ENCODE measurements at places on chromosomes 13 and 19.

- DNase-seq: no peak
Observed at GRCh38 chr13:106905380-106906162, 337.6 kb upstream of the ARGLU1 start.

GRCh38 chr19:4431808-4432674 is 25.6 kb downstream of the UBXN6 start:
- no peak for DNase-seq

DNA sequence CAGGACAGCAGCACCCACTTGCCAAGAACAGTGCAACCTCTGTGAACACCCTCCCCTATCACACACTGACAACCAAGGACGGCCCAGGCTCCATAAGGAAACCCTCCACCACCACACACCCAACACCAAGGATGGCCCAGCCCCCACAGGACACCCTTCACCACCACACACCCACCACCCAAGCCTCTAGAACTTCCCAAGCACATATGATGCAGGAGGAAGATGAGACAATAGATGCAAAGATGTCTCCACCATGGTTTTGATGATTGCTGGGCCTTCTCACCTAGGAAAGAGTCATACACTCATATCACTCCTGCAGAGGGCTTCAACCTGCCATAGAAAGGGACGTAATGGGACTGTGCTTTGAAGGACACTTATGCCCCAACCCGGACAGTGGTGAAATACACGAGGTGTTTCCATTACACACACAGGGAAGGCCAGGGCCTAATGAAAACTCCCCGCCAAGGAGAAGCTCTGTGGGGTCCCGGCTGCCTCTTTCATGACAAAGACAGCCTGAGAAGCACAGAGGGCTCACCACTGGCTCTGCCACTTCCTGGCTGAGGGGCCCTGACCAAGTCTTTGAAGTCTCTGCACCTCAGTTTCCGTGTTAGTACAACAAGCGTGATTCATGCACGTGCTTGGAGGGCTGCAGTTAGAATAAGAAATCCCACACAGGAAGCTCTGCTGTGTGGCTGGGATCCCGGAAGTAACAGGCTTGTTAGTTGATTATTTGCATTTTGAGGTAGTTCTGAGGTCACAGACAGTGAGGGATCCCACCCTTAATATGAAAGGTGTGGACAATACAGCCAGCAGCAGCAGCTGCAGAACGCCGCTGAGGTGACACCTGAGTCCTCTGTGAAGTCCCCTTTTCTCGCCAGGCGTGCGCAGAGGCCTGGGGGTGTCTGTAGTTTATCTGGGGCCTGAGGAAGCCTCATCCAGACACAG is 61.9 kb upstream of the ATP12A start:
- peak; percentile 48 for DNase-seq

DNA sequence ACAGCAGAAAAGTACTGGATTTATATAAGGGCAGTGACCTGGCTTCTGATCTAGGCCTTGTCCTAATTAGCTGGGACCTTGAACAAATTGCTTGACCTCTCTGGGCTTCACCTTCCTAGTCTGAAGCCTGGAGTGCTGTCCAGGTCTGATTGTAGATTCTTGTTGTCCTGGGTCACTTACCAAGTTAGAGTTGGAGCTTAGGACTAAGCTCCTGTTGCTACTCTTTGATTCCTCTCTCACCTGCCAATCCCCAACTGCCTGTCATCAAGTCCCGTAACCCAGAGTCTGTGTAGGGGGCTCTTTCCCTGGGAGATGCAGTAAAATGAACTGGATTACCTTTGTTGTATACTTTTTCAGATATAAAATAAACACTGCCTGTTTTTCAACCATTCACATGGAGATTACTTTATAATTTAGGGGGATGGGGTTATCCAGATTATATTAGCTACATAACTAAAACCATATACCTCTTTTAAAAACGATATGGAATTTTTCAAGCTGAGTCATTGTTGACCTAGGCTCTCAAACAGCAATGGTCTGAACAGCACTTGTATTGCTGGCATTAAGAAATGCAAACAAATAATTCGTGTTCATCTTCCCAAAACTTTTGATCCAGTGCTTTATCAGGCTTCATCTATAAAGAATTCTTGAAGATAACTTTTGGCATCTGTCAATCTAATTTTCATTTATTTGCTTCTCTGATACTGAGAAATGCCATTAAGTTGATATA is 5.8 kb downstream of the ARHGAP35 start:
- no peak for DNase-seq

DNA sequence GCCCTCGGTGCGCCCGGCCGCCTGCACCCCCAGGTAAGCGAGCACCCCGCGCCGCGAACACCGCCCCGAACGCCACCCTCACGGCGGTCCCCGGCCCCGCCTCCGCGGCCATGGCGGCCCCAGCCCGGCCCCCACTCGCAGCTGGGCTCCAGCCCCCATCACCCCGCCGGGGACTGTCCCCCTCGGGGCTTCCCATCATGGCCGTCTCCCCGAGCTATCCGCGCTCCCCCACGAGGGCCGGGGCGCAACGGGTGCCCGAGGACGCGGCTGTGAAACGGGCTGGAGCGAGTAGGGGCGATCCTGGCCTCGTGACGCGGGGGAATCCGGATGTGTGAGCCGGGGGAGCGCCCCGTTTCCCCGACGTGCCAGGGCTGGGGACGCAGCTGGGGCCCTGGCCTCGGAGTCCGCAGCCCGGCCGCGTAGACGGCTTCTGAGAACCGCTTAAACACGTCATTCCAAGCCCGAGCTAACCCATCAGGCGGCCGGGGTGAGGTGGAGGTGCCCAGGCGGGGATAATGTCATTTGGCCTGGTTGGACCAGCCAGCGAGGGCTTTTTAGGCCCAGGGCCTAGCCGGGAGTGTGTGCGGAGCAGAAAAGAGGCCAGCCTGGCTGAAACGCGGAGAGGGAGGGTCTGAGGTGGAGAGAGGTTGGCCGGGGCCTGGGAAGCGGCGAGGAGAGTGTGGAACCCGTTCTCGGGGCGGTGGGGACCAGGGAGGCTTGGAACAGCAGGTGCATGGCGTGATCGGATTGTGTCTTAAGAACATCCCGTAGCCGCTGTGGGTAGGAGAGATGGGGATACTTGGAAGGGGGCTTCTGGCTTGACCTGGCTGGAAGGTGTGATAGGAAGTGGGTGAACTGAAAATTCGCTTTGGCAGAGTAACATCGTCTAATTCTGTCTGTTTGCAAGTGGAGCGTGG is 550 bp downstream of the CERS4 start:
- peak; percentile 52 for DNase-seq

- DNase-seq: no peak
Observed at GRCh38 chr19:1254081-1254527, 5.7 kb downstream of the MIDN start.

DNA sequence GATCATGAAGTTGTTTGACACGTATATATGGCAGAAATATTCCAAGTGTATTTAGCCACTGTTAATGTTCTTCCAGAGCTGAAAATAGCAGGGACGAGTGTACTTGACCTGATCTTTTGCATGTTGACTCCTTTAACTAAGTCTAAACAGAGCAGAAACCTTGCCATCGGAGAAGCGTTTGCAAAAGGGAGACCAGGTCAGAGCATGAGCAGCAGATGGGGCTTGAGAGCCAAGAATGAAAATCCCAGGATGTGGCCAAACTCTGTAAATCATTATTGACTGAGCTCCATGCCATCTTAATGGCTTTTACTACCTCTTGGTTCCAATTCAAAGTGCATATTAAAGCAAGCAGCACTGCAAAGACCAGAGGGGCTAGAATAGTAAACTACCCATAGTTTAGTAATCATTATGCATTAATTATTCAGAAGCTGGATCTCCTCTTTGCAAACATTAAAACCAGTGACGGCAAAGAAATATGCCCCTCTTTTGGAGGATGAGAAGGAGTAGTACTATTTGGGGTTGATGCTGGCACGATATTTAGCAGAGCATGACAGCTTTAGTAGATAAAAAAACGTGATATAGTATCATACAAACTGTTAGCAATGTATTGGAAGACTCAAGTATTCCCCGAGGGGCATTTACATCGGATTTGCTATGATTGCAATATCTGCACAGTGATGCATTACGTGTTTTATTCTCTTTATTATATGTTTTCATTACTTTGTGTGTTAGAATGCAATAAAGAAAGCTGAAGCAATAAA is 55.7 kb downstream of the FAM216B start:
- DNase-seq: no peak

- no peak for DNase-seq
Observed at GRCh38 chr13:73224703-73225102, 165.9 kb downstream of the KLF5 start.

GRCh38 chr19:41261474-41262190 is 2.5 kb upstream of the HNRNPUL1 start:
- no peak for DNase-seq

DNA sequence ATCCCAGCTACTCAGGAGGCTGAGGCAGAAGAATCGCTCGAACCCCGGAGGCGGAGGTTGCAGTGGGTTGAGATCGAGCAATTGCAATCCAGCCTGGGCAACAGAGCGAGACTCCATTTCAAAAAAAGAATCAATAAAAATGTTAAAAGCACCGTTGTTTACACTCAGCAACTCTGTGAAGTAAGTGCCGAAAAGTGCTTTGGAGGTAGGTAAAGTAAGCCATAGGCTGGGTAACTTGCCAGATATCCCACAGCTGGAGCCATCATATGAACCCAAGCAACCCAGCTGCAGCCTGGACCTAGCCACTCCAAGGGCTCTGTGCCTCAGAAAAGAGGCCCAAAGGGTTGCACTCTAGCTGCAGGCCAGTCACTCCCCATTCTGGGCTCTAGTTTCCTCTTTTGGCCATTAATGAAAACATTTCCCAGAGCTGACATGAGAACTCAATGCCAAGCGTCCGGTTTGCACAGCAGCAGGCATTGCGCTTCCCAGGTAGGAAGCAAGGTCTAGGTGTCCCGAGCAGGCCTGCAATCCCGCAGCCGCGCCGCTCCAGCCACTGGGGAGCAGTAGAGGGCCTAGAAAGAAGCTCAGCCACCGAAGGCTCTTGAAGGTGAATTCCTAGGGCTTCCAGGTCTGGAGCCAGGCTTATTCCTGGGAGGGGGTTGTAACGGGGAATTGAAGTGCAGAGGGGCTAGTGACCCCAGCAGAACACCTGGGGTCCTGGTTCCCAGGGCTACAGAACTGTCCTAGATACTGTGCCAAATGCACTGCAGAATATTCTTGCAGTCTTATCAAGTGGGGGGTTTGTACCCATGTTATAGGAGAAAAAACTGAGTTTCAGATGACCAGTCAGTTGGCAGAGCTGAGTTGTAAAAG is 4.1 kb upstream of the CD79A start:
- DNase-seq: peak; percentile 70

DNA sequence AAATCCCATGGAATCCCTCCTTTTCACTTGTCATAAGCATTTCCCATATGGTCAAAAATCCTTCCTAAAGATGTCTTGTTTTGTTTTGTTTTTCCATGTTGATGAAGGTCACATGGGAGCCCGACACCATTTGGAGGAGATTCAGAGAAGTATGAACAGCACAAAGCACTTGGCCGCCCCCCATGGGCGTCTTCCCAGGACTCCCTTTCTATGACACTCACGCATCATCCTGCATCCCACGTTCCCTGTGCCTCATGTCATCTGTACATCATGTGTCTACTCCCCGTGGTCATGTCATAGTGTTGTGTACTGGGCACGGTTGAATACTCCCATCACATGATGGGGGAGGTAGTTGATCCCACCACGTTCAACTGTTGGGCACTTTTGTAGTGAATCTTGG is 2.0 kb downstream of the ZSCAN1 start:
- DNase-seq: no peak

DNA sequence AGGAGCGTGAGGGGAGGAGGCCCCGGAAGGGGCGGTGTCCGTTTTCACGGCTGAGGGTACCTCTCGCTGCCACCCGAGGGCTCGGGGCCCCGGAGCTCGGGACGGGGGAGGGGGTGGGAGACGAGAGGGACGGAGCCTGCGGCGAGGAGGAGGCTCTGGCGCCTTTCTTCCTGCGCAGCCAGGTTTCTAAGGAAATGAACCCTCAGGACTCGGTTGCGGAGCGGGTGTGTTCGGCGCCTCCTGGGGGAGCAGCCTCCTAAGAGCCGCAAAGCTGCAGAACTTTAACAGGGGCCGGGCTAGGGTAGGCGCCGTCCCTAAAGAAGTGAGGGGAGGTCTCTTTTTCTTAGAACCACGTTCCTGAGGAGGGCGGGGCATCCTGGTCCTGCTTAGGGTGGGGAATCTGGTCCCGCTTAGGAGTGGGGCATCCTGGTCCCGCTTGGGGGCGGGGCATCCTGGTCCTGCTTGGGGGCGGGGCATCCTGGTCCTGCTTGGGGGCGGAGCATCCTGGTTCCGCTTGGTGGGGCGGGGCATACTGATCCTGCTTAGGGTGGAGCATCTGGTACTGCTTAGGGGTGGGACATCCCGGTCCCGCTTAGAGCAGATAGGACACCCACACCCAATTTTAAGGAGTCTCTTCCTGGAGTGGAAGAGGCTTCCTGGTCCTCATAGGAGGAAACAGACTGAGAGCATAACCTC is 6.2 kb downstream of the SYT5 start:
- DNase-seq: peak; percentile 62

DNA sequence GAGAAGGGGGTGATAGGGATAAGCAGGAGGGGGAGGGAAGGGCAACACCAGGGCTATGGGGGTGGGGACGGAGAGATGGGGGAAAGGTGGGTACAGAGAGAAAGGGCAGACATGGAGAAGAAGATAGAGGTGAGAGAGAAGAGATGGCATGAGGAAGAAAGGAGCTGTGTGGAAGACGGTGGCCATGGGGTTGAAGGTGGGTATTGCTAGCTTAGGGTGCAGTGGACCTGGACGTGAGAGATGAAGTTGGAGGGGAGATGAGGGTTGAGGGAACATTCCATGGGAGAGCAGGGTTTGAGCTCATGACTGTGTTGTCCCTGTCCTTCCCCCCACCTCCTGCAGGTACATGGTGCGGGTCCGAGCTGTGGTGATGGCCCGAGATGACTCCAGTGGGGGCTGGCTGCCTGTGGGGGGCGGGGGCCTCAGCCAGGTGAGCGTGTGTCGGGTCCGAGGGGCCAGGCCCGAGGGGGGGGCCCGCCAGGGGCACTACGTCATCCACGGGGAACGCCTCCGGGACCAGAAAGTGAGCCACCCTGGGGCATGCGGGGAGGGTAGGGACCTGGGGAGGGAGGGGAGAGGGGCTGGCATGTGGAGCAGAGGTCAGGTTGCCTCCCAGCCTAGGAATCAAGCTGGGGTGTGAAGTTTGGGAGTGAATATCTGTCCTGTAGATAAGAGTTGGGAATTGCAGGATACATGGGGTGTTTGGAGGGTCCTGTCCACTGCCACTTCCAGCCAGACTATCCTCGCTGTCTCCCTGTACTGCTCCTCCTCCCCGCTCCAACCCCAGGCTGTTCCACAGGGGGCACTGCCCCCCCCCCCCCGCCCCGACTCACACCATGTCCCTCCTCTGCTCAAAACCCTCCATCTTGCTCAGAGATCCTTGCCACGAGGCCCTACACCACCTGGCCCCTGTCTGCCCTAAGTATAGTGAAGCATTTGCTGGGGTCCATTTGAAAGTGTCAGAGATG is 1.7 kb downstream of the SPRED3 start:
- no peak for DNase-seq

GRCh38 chr13:21218351-21219035 is 42.0 kb downstream of the MRPL57 start:
- no peak for DNase-seq

- no peak for DNase-seq
Observed at GRCh38 chr13:104976986-104977385, 1558.5 kb downstream of the EFNB2 start.

All from stimulated activated CD4-positive, alpha-beta T cell treated with anti-CD3 and anti-CD28 coated beads, Interleukin-2, amount 100 ng/mL, for 48 hours (primary cell).